Activated CD8-positive, alpha-beta memory T cell treated with anti-CD3 and anti-CD28 coated beads for 1 hour (primary cell): ENCODE measurements at places on chromosomes 1 and 21.
A peak's percentile ranks its signal among the peaks of the same experiment; 100 is the strongest.

GRCh38 chr1:23407016-23407630 lies 17.4 kb downstream of the TCEA3 start:
- no peak for DNase-seq

GRCh38 chr1:9340172-9340854 lies 47.6 kb downstream of the SPSB1 start:
- no peak for DNase-seq

DNA sequence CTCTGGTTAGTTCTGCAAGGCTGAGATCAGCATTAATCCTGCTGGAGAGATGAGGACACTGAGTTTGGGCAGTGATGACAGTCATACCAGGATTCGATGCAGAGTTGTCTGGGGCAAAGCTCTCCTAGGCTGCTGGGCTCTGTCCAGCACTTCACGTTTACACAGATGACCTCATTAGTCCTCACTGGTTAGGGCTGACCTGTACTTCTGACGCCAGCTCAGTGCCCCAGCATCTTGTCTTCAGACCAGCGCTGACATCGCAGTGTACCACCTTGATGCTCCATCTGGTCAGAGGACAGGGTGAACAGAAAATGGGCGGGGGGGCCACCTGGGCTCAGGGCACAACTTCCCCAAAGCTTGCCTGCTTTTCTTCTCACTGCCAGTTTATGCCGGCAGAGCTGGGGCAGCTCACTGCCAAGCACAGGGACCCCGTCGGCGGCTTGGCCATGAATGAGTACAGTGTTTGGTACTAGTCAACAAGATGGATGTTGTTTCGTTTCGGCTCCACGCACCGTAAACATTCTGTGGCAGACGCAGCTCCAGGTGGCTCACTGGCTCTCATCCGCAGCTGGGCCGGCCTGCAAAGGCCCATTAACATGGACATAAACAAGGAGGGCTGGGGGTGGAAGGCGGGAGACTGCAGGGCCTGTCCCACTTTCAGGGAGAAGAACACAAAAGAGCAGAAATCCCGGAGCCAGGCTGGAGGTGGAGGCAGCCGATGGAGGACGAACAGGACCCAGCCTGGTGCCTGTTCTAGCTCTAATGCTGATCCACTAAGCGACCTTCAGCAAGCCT lies 118.7 kb downstream of the GLIS1 start:
- no peak for DNase-seq

DNA sequence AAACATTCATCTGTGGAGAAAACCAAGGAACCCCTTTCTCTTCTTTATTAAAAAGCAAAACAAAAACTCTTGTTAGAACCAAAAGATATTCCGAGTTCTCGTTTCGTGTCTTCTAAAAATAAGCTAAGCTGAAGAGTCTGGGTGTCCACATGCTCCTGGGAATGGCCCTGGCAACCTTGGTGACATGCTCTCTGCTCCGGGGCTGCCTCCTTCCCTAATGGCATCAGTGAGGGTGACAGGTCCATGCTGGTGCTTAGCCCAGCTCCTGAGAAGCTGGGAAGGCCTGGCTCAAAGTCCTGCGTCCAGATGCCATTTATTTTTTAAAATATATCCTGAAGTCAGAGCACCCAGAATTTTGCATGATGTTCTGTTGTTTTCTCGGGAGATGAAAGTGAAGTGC lies 24.6 kb upstream of the TRAPPC10 start:
- no peak for DNase-seq

- no peak for DNase-seq
Observed at GRCh38 chr1:243253211-243253925, 1.7 kb downstream of the CEP170 start.

DNA sequence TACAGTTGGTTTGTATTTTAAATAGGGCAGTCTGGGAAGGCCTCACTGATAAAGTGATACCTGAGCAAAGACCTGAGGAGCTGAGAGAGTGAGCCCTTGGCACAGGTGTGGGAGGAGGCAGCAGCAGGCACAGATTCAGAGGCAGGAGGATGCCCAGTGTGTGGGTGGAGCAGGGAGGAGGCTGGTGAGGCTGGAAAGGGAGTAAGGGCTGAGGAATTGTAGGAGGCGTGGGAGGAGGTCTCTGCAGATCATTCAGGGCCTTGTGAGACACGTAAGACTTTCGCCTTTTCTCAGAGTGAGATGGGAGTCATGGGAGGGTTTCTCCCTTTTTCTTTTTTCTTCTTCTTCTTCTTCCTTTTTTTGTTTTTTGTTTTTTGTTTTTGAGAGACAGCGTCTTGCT lies 58.0 kb downstream of the RGL1 start:
- DNase-seq, result no peak

DNA sequence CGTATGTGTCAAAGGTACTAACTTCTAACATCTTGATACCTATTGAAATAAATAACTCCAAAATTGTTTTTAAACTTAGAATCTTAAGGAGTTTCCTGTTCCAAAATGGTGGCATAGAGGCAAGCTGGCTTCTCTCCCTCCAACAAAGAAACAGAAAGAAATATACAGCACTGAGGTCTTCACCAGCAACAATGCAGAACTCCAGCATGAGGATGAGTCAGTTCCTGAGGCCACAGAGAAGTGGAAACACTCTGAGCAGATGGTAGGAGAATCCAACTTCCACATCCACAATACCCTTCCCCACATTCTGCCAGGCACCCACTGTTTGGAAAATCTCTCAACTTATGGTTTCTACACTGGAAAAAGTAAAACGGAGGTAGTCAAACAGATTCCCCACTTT lies 12.2 kb upstream of the PPIH start:
- no peak for DNase-seq

GRCh38 chr1:14924455-14925331 lies 228.9 kb upstream of the TMEM51 start:
- DNase-seq, result no peak

- no peak for DNase-seq
Observed at GRCh38 chr21:23876925-23877558, 1730.2 kb downstream of the MRPL39 start.

DNA sequence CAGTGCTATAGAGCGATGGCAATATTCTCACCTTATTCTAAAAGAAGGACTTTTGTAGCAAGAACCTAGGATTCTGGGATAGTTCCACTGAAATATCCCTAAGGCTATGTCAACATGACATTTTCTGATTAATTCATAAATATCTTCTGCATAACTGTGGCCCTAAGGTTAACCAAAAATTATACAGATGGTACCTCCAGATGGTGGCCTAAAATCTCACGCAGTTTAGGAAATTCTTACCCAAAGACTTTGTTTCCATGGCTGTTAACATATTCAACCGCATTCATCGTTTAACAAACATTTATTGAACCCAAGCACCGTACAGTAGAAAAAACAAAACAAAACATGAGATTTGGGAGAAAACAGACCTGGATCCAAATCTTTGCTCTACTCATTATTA lies 19.1 kb downstream of the NID1 start:
- no peak for DNase-seq

DNA sequence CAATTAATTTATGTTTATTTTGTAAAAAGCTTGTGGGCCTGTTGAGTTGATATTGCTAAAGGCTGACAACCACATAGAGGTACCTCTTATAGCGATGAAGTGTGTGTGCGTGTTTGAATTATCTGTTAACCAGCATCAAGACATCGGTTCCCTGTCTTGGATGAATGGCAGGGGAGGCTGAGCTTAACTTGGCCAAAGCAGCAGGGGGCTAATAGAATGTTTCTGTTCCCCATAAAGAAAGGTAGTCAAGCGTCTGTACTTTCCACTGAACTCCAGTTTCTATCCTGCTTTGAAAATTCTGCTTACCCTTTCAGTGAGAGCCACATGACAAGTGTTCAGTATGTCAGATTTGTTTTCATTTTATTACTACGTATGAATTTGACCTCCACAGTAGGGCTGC lies 63.0 kb downstream of the ROR1 start:
- no peak for DNase-seq

GRCh38 chr21:37357691-37358090 lies 8.9 kb upstream of the DYRK1A start:
- DNase-seq, result no peak

DNA sequence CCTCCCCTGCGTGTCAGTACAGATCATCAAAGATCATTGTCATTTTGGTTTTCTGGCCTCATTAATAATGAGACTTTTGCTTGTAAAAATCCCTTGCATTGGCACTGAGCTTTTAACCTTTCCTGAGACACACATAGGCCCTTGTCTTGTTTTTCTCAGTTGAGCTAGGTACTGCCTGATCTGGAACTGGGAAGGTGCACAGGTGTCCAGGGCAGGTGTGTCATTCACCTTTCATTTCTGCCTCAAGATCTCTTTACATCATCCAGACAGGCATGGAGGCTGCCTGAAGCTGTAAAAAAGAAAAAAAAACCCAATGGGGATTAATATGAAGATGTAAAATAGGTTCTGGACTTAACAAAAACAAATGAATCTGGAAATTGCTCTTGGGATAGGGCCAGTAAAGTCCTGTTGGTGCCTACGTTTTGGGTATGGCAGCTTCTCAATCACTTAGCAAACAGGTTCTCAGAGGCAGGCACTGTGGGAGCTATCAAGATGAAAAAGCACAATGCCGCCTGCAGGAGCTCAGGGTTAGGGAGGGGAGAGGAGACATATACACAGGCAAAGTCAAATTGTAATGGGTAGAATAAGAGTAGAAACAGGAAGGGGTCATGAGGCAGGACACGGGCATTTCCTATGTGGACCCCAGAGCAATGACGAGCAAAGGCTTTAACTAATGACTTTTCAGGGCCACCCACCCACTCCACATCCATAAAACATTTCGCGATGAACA lies 1.0 kb upstream of the KCNC4 start:
- no peak for DNase-seq

DNA sequence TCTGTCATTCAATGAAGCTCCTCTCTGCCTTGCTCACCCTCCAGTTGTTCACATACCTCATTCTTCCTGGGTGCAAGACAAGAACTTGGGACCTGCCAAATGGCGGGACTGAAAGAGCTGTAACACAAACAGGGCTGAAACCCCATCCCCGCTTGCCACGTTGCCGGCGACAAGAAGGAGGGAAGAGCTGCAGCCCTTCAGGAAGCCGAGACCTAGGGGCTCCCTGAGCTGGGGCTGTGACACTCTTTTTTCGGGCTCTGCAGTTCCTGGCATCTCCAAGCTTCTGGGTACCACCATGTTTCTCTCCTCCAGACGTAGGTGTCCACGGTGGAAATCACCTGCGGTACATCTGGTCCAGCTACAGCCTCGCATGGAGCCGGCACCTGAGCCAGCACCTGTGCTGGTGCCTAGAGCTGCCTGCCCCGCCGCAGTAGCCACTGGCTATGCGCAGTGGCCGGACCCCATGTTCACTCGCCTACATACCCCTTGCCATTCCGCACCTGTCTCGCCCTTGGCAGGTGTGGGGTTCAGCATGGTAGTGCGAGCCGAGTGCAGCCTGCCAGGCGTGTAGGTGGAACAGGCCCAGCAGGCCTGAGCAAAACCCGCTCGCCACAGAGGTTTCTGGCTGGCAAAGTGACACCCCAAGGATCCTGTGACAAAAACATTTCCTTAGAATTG lies 367.0 kb upstream of the NEGR1 start:
- DNase-seq, result no peak

DNA sequence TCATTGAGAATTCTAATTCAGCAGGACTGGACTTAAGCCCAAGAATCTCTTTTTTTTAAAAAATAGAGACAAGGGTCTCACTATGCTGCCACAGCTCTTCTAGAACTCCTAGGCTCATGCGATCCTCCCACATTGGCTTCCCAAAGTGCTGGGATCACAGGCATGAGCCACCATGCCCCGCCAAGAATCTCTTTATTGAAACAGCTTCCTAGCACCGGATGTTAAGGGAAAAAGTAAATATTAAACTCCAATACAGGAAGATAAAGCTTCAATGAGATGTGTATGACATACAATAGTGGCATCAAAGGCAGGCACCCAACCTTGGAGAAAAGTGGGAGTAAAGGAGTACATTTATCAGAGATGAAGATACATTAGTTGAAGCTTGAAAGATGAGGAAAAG lies 25.5 kb downstream of the PUM1 start:
- DNase-seq, result no peak

DNA sequence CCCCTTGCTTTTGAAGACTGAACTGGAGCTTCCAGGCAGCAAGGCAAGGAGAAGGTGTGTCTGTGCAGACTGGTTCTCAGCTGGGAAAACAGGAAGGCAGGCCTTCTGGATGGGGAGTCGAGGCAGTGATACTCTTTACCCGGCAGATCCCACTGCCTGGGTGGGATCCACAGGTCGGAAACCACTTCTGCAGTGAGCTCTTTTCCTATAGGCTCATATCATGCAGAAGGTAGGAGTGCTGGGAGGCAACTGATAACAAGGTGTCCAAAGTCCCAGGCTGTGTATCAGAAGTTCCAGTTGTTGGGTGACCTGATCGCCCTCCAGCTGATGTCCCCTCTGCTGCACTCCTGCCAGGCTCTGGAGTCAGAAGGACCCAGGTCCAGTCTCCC lies 17.1 kb downstream of the ACOT11 start:
- no peak for DNase-seq

GRCh38 chr1:213898684-213899083 lies 89.1 kb upstream of the PROX1 start:
- DNase-seq, result no peak

GRCh38 chr1:198491596-198491995 lies 48.9 kb downstream of the ATP6V1G3 start:
- no peak for DNase-seq

GRCh38 chr21:20511216-20511880 lies 486.9 kb upstream of the NCAM2 start:
- no peak for DNase-seq

- DNase-seq, result no peak
Observed at GRCh38 chr1:172941471-172941870, 109.3 kb downstream of the TNFSF18 start.

GRCh38 chr1:53278298-53278725 lies 40.0 kb upstream of the MAGOH start:
- peak; percentile 64 for DNase-seq

GRCh38 chr1:92291372-92291999 lies 7.3 kb downstream of the GLMN start:
- no peak for DNase-seq

- no peak for DNase-seq
Observed at GRCh38 chr1:150194381-150195031, 41.4 kb downstream of the ANP32E start.

- DNase-seq, result peak; percentile 7
Observed at GRCh38 chr1:181104790-181105133, 16.3 kb downstream of the IER5 start.

DNA sequence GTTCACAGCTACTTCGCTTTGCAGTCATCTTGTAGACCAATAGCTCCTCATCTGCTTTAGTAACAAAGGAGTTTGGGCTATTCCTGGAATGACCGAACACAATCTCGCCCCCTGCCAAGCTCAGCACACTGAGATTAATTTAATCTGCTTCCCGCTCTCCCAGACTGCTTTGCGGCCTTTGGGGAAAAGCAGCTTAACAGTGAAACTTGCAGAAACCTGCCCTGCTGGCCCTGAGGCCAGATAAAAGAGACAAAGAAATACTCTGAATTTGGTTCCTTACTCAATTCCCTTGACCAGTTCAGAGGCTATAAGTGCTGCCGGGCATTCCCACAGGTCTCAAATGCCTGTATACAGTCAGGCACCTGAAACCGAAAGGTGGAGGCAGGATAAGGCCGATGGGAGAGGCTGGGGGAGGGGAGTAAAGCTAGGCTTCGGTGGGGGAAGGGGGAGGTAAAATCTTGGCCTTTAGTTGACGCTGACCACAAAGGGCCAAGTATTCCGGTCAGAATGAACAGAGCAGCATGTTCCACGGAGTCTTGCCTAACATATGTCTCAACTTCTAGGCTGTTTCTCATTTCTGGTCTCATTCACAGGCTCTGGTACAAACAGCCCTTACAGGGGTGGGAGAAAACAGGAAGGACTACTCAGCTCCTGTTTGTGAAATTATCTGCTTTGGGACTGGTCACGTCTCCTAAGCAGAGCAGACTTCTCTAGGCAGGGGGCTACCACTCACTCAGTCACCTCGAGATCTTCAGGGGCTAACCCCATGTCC lies 17.7 kb upstream of the A3GALT2 start:
- DNase-seq, result no peak

- no peak for DNase-seq
Observed at GRCh38 chr1:53384796-53385195, 56.9 kb upstream of the LRP8 start.
